Activated naive CD4-positive, alpha-beta T cell treated with anti-CD3 and anti-CD28 coated beads for 36 hours (primary cell): ENCODE measurements at places on chromosomes 7 and 10. TPM values are rescaled to one million over a fixed set of nuclear protein-coding genes. Genes with fewer than 3 reads are reported as not detected.

The CPA1 gene
- total RNA-seq, result not detected

The AKR1C4 gene
- not detected for total RNA-seq

The CRTAC1 gene
- total RNA-seq, result not detected

The DMBT1 gene
- not detected for total RNA-seq

The MSMB gene
- total RNA-seq, result not detected

The CCSER2 gene
- 81.8 TPM for total RNA-seq

The RARRES2 gene
- total RNA-seq, result not detected

The SSMEM1 gene
- not detected for total RNA-seq

The GIMAP8 gene
- 9.7 TPM for total RNA-seq

The SPDYE9 gene
- total RNA-seq, result not detected

The ECHS1 gene
- 45.8 TPM for total RNA-seq
